ENCODE measurements at places on chromosomes 12 and 14.

GRCh38 chr12:18262514-18262913, 1.2 kb downstream of the PIK3C2G start:
- DNase-seq = no peak

DNA sequence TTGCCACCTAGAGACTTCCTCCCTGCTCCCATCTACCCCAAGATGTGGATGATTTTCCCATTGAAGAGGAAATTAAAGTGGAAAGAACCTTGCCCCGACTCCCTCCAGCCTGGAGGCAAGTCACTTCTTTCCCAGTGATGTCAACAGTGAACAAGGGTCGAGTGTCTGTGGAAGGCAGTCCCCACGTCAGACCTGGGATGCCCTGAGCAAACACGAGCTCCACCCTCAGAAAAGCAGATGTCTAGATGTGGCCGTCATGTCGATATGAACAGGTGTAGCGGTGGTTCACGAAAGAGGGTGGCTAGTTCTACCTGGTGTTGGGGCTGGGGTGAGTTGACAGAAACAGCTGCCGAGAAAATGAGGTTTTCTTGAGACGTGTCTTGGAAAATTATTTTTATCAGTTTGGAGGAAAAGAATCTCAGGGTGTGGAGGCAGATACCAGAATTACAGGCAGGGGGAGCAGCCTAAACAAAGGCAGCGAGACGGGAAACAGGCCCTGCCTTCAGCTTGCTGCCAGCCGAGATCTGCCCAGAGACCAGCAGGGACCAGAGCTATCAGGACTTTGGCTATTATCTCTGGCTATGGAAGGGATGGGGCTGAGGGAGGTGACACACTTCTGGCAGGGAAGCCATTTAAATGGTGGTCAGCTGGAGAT, 25.9 kb downstream of the SYNDIG1L start:
- DNase-seq = peak; percentile 31

DNA sequence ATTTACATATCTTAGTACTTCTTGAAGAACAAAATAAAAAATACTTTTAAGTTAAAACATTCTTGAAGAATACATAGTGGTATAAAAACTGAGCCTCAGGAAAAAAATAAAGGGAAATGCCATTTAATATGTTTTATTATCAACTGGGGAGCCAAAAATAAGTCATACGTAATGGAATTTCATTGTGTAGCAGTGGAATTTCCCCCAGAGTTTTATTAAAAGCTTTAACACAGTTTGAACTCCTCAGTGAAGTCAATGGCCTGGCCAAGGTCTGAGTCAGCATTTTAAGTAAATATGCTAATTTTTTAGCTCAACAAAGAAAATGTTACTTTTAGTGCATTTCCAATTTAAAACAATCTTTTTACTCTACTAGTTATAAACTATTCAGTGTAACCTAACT, 350.1 kb upstream of the ATP2B1 start:
- DNase-seq = no peak

DNA sequence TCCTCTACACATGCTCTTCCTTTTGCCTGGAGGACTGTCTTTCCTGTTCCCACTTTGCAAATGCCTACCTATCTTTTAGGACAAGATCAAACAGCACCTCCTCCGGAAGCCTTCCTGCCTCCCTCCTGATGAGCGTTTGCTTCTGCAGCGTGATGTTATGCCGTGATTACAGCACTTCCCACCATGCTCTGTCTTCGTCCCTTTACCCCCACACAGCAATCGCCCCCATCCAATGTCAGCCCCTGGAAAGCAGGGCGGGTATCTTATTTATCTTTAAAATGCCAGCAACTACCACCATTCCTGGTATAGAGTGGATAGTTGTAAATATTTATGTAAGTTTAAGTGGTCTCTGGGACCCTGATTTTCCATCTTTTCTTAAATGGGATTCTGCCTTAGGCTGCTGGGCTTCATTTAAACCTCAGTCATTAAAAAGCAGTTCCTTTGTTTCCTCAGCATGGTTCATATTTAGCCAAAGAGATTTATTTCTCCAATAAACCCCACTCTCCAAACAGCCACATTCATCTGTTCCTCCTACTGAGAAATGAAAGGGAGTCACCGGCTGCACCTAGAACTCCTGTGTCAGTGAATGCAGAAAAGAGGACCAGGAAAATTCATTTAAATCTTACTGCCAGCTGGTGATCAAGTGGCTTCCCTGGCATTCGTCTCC, 33.8 kb upstream of the SLC24A4 start:
- DNase-seq = no peak

- no peak for DNase-seq
Observed at GRCh38 chr14:94373708-94374107, 14.7 kb downstream of the SERPINA1 start.

- DNase-seq = no peak
Observed at GRCh38 chr12:24889411-24889810, 59.5 kb downstream of the BCAT1 start.

GRCh38 chr12:593396-594270, 69.6 kb downstream of the NINJ2 start:
- no peak for DNase-seq

DNA sequence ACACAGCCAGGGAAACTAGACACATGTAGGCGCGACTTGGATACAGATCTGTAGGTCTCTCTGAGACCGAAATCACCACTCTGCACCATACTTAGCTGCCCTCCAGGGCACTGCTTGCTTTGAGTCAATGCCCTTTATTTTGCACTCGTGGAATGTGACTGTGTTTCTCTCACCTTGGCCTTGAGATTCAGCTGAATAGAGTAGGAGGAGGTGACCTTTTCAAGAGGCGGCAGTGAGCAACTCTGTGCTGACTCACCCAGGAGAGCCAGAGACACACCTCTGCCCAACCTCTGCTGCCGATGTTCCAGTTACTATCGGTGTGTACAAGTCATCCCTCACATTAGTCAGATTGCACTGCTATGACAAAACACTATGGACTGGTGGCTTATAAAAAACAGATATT, 583.4 kb downstream of the VRK1 start:
- no peak for DNase-seq

DNA sequence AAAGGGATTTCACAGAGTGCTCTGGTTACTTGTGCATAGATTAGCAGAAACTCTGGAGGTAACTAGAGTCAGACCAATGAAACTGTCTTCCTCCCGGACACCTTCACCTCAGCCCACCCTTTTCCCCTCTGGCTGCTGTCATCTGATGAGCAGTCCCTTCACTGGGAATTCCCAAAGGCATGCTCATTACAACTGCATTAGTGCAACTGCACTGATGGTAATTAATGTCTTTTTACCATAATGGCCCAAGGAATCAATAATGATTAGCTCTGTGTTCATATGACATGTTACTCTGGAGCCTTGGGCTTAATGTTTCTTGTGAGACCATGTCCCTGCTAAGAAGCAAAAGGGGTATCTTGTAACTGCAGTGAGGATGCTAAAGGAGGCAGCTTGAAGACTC, 304.5 kb downstream of the GRIN2B start:
- no peak for DNase-seq

DNA sequence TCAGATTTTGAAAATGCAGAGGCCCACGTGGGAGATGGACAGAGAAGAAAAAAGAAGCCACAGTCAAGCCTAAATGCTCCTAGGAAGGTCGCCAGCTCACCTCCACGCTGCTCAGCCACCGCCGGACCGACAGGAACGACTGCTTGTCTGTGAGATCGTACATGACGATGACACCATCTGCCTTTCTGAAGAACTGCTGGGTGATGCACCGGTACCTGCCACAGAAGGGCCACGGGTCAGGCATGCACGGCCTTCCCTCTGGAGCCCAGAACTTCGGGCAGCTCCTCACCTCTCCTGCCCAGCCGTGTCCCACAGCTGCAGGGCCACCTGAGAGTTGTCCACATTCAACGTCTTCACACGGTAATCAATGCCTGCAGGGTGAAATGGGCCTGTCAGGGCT, 125.6 kb downstream of the CRACR2A start:
- DNase-seq = no peak

GRCh38 chr12:49017891-49018260, 700 bp downstream of the PRKAG1 start:
- no peak for DNase-seq

- no peak for DNase-seq
Observed at GRCh38 chr14:38536376-38537038, 280.6 kb upstream of the CLEC14A start.

DNA sequence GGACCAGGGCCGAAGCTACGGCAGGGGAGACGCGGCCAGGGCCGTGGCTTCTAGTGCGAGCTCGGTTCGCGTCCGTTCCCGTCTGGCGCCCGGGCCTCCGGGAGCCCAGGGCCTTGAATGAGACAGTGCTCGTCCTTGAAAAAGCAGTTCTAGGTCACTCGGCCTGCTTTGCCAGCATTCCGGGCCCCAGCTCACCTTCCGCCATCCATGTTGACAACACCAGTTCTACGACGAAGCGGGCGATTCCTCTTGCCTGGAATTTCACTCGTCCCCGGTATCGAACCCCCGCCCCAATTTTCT, 4.5 kb downstream of the OR10AD1 start:
- DNase-seq = no peak

DNA sequence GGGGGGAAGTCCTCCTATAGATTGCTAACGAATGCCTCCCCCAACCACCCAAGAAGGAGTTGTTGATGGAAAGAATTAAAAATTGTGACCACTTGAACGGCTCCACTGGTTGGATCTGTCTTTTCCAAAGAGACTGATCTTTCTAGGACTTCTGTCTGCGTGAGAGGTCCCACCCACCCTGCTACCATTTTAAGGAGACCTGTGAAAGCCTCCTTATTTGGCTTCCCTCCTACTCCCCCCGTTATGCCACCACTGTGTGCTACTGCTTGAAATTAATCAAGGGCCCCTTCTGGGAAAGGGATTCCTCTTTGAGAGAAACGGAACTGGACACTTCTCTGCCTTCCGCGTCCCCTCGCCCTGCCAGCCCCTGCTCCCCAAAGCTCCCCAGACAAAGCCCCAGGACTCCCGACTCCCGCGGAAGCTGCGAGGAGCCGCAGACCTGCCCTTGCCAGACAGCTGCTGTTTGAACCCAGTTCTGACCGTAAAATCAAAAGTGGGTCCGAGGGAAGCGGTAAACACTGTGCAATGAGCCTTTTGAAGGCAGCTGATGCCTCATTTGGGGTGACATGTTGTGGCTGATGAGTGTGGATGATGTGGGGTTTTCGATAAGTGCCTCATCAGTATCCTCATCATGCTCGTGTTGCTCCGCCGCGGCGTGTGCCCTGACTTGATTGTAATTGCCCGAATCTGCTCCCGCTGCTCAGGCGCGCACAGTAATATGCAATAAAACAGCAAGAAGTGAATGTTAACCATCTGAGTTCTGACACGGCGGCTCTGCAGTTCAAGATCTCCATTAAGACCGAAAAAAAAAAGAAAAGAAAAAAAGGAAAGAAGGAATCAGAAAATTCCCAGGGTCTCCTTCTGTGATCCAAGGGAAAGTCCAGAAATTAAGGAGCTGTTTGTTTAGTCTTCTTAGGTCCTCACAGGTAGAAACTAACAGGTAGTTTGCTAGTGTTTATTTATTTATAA, 48.2 kb downstream of the MBIP start:
- DNase-seq = no peak

GRCh38 chr14:54548491-54548890, 18.4 kb upstream of the SAMD4A start:
- DNase-seq = no peak

GRCh38 chr12:57138526-57139272, 8.7 kb downstream of the LRP1-AS start:
- DNase-seq = no peak

GRCh38 chr12:50104417-50105366, 884 bp downstream of the GPD1 start:
- DNase-seq = no peak

- no peak for DNase-seq
Observed at GRCh38 chr12:129202109-129202814, 349.0 kb downstream of the GLT1D1 start.

- DNase-seq = no peak
Observed at GRCh38 chr14:31935391-31935790, 141.7 kb upstream of the ARHGAP5 start.

DNA sequence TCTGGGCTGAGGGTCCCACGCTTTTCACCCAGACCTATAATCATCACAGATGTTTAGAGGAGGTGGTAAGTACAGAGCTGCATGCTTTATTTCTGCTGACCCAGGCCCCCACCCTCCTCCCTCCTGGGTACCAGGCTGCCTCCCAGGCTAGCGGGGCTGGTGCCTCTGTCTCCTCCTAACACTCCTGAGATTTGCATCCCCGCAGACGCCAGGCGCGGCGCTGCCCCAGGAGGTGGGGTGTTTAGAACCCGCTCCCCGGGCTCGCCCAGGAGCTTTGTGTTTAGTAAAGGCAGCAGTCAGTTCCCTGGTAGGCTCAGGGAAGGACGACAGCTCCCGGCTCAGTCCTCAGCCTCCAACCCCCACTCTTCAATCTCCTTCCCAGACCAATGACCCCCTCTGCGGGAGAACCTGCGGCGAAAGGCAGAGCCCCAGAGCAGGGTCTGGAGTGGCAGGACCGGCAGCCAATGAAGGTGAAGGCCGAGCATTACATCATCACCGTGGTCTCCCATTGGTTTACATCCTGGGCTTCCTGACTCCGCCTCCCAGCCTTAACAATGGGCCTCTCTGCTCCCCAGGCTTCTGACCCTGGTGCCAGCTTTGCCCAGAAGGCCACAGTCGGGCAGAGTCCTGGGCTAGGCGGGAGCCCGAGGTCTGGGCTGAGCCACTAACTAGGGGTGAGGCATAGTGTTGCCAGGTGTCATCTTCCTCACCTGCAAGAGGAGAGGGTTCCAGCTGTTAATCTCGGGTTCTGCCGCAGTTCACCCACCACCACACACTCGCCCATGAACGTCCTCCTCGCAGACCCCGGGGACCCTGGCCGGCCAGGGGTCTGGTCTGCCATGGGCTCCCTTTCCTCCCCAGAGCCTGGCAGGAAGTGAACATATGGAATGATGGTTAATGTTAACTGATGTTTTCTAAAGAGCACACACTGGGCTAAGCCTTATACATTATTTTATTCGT, 57.5 kb downstream of the CALM1 start:
- peak; percentile 84 for DNase-seq

DNA sequence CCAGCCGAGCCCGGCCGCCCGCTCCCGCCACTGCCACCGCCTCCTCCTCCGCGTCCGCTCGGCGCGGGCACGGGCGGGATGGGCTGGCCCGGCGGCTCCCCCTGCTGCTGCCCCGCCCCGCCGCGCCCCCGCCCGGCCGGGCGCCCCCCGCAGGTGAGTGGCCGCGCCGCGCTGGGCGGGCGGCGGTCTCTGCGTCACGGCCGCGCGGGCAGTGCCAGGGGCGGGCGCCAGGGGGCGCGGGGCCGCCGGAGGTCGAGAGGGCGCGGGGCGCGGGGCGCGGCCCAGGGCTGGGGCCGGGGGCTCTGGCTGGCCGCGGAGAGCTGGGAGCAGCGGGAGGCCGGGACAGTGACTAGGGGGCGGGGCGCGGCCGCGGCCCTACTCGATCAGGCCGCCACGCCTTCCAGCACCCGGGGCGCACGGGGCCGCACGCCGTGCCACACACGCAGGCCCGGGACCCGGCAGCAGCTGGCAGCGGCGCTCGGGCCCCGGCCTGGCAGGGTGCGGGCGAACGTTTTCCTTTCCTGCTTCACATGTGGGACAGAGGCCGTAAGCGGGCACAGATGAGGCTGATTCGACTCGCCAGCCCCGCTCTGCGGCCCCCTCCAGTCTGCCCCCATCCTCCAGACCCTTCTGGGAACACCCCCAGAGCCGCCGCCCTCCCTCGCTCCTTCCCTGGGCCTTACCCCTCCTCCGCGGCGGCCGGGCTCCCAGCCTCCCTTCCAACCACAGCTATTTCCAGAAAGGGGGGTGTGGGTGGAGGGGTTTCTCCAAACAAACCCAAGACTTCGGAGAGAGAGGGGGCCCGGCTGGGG, 2.4 kb upstream of the TNS2 start:
- DNase-seq = peak; percentile 84

- peak; percentile 19 for DNase-seq
Observed at GRCh38 chr12:3752096-3752709, 706 bp downstream of the CRACR2A start.
